ENCODE measurements at places on chromosomes 12 and 14. TPM values are rescaled to one million over a fixed set of nuclear protein-coding genes. Genes with fewer than 3 reads are reported as not detected.

Gene B3GNT4
- 0.70 TPM for polyA plus RNA-seq

Gene TSPAN19
- 0.80 TPM for polyA plus RNA-seq

Gene GLIPR1L2
- 0.88 TPM for polyA plus RNA-seq

Gene GLT1D1
- polyA plus RNA-seq, result 0.09 TPM

Gene KERA
- not detected for polyA plus RNA-seq

Gene P3H3
- 37.8 TPM for polyA plus RNA-seq

Gene SCNN1A
- polyA plus RNA-seq, result 0.23 TPM

Gene FGF23
- polyA plus RNA-seq, result 0.01 TPM

Gene ART4
- polyA plus RNA-seq, result 1.3 TPM

- no peak for DNase-seq
Measured at GRCh38 chr14:60355768-60356167, 106.7 kb downstream of the PPM1A start.

DNA sequence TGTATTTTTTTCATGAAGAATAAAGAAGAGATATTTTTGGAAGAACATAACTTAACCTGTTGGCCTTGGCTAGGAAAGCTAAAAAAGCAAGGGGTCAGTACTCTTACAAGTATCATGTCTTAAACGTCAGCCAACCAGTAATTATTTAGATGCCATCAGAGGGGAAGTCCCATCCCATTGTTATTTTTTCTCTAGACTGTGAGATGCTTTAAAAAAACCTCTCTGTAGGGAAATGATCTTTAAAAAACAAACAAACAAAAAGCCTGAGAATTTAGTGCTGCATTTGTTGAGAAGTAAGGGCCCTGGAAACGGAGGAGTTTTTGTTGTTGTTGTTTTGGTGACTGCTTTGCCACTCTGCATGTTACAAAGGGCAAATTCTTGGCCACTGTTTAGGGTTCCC is 474.0 kb downstream of the ZFP36L1 start:
- DNase-seq, result no peak

- DNase-seq, result no peak
Measured at GRCh38 chr12:111699-112493, 45.3 kb downstream of the IQSEC3 start.

GRCh38 chr14:93906341-93907329 is 20.5 kb upstream of the FAM181A start:
- no peak for DNase-seq

DNA sequence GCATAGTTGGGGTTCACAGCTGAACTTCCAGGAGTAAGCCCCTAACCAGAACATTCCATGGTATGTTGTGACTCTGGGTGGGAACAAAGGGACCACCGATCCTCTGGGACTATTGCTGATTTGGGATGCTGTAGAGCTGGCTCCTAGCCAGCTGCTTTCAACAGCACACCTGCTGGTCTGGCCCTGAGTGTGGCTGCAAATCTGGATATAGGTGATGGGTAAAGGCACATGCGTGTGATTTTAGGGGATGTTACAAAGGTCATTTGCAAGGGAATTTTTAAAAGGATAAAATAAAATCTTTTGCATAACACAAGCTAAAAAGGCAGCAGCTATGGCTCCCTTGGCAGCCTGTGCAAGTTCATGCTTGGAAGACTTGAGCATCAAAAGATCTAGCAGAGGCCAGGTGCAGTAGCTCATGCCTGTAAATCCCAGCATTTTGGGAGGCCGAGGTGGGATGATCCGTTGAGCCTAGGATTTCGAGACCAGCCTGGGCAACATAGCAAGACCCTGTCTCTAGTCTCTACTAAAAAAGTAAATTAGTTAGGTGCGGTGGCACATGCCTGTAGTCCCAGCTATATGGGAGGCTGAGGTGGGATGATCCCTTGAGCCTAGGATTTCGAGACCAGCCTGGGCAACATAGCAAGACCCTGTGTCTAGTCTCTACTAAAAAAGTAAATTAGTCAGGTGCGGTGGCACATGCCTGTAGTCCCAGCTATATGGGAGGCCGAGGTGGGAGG is 1.6 kb downstream of the ALDH2 start:
- no peak for DNase-seq

- no peak for DNase-seq
Measured at GRCh38 chr12:100936661-100937060, 142.1 kb downstream of the ANO4 start.

- no peak for DNase-seq
Measured at GRCh38 chr12:114692186-114693058, 8.4 kb upstream of the TBX3 start.

DNA sequence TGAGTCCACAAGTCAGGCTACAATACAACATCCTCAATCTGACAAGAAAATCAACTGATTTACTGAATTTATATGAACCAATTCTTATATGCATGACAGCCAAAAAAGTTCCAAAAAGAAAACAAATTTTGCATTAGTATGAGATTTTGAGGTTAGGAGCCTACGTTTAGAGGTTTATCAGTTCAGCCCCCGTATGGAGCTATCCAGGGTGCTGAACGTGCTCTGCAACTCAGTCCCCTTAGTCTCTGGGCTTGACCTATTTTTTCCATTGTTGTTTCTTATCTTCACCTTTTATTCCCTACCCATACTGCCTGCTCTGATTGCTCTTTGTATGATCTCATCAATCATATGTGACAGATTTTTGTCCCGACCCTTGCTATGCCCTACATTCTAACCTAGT is 693.0 kb downstream of the NRXN3 start:
- DNase-seq, result no peak

- DNase-seq, result no peak
Measured at GRCh38 chr14:52348776-52349175, 34.7 kb downstream of the PTGER2 start.

GRCh38 chr12:59372956-59373355 is 222.9 kb upstream of the SLC16A7 start:
- no peak for DNase-seq

GRCh38 chr14:75649337-75649736 is 11.3 kb downstream of the ERG28 start:
- DNase-seq, result no peak

GRCh38 chr14:92540472-92541048 is 27.0 kb downstream of the RIN3 start:
- peak; percentile 94 for DNase-seq

GRCh38 chr14:97387252-97387874 is 590.2 kb downstream of the VRK1 start:
- no peak for DNase-seq

GRCh38 chr12:128783129-128783574 is 40.6 kb downstream of the SLC15A4 start:
- DNase-seq, result no peak

- no peak for DNase-seq
Measured at GRCh38 chr12:28223025-28223554, 32.8 kb downstream of the CCDC91 start.

DNA sequence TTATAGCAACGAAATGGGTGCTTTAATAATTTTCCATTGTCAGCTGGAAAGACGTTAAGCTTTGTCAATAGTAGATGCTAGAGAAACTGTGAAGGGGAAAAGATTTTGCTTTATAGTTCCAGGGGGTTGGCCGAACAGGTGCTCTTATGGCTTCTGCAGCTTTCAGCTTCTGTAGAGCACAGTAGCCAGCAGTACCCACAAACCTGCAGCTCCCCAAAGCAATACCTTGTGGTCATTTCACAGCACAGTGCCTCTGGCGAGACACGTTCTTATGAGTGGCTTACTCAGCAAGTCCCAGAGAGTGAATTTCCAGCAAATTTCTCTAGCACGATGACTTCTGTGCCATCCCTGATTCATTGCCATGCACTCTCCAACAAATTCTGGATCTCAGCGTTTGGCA is 416.3 kb upstream of the ATP2B1 start:
- DNase-seq, result no peak

Measured in heart right ventricle (tissue), 16 donors.